ENCODE measurements at places on chromosomes 3 and 15. TPM values are rescaled to one million over a fixed set of nuclear protein-coding genes. Genes with fewer than 3 reads are reported as not detected.

Gene AMOTL2
- total RNA-seq, result 104 TPM

Gene FILIP1L
- 30.9 TPM for total RNA-seq

Gene LIPC
- total RNA-seq, result 0.07 TPM

Gene IL17RD
- total RNA-seq, result 2.5 TPM

Gene SKIC8
- total RNA-seq, result 73.8 TPM

Gene APOD
- total RNA-seq, result 6.8 TPM

Gene LRRC31
- total RNA-seq, result not detected

Gene EPHB3
- total RNA-seq, result not detected

Gene SENP8
- total RNA-seq, result 1.9 TPM

Gene SEMA4B
- total RNA-seq, result 8.5 TPM

Gene FES
- 50.6 TPM for total RNA-seq

Gene RTP3
- total RNA-seq, result not detected

Gene TGM5
- not detected for total RNA-seq

Gene KY
- total RNA-seq, result not detected

Gene STRIT1
- not detected for total RNA-seq

Gene SLC7A14
- total RNA-seq, result 2.4 TPM

Gene TMEM158
- 5.3 TPM for total RNA-seq

Gene SPPL2A
- total RNA-seq, result 96.6 TPM

Gene GOLGA6B
- total RNA-seq, result not detected

Gene SOX14
- total RNA-seq, result not detected

Gene IGSF10
- total RNA-seq, result not detected

Gene XCR1
- not detected for total RNA-seq

Gene MESP2
- 0.14 TPM for total RNA-seq

Gene TIGIT
- not detected for total RNA-seq

Gene CPEB1
- not detected for total RNA-seq

Gene SNTN
- not detected for total RNA-seq

Gene ABHD2
- 53.7 TPM for total RNA-seq

Gene TUSC7
- not detected for total RNA-seq

Gene MED12L
- 0.57 TPM for total RNA-seq

Gene DOCK3
- total RNA-seq, result 0.14 TPM

Gene NLGN1
- 52.5 TPM for total RNA-seq

Gene TOPAZ1
- total RNA-seq, result not detected

Gene MASP1
- total RNA-seq, result 0.27 TPM

Gene IQCF5
- not detected for total RNA-seq

Gene CNTN4
- total RNA-seq, result not detected

Gene BUB1B
- total RNA-seq, result 78.3 TPM

Gene VEPH1
- total RNA-seq, result 325 TPM

Gene HSPBAP1
- total RNA-seq, result 7.7 TPM

Gene SPINK8
- not detected for total RNA-seq

Gene CCR8
- not detected for total RNA-seq
